ENCODE measurements at places on chromosomes 2 and 18.

DNA sequence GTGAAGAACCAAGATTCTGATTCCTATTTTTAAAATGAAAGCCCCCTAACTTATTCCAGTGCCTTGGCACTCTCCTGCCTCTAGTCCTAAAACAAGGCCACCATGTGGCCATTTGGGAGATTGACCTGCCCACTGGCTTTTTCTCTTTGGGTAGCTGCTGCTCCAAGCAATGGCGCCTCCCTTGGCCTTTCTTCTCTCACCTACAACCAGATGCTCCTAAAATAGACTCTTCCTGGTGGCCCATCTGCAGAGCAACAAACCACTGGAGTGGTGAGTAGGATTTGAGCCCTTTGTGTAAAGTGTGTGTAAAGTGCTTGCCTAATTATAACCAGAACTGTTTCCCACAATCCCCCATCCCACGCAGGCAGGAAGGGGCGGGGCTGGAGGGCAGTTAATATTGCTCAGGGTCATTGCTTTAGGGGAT is 114.2 kb downstream of the FHOD3 start:
- no peak for DNase-seq

DNA sequence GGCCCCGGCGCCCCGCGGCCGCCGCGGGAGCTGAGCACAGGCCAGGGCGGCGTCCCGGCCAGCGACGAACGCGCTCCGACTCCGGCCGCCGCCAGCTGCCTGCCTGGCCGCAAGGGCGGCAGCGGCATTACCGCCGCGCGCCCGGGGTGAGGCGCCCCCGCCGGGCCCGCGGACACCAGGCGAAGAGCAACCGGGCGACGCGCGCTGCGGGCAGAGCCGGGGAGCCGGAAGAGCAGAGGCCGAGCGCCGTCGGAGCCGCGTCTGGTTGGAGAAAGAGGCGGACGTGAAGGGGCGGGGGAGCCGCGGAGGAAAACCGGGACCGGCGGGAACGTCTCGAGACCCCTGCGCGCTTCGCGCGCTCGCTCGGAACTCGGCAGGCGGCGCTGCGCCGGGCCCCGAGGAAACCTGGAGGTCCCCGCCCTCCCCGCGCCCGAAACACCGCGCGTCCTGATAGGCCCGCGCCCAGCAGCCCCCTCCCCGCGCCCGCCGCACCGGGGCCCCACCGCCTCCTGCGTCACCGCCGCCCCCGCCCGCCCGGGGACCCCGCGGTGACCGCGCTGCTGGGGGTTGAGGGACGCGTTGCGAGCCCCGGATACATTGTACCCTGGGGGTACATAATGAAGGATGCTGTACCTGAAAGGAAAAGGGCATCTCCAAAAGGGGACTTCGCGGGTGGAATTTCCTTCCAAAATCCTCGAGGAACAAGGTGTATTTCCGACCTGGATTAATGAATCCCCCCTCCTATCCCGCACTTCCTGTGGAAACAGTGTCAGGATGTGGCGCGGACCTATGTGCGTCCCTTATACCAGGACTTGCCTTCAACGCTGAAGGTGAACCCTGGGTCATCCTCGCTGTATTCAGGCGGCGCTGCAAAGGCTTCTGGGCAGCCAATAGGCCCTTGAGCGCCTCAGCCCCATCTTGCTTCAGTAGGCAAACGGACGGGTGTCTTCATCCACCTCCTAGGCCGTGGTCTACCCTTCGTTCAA is 1.0 kb upstream of the B4GALT6 start:
- peak; percentile 55 for DNase-seq

GRCh38 chr18:61541673-61542072 is 208.4 kb downstream of the CDH20 start:
- no peak for DNase-seq

- no peak for DNase-seq
Observed at GRCh38 chr2:46970334-46971288, 55.0 kb upstream of the MCFD2 start.

GRCh38 chr18:51621113-51621863 is 423.8 kb upstream of the MEX3C start:
- DNase-seq = peak; percentile 32

DNA sequence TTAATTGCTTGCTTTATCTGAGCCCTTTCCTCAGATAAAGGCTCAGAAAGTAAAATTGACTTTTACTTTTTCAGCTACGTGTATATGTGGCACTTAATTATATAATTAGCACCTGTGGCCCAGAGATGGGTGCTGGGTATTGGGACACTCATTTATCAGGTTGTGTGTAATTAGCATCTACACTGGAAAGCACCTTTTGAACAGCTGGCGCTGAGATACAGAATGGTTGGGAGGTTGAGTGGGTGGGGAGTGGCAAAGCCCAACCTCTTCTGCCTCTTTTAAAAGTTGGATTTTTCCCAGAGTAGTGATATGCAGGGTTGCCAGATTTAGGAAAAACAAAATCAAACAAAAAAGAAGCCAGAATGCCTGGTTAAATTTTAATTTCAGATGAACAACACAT is 23.9 kb downstream of the SPTBN1 start:
- no peak for DNase-seq

GRCh38 chr2:217687771-217688170 is 315.0 kb downstream of the TNS1 start:
- DNase-seq = no peak

GRCh38 chr18:61196750-61197149 is 136.5 kb upstream of the CDH20 start:
- no peak for DNase-seq
